ENCODE measurements at places on chromosomes 5 and 9. TPM values are rescaled to one million over a fixed set of nuclear protein-coding genes. Genes with fewer than 3 reads are reported as not detected.

Gene FLT4
- total RNA-seq: 6.6 TPM

Gene BARHL1
- total RNA-seq: not detected

Gene PIP5K1B
- total RNA-seq: 1.2 TPM

Gene SLCO6A1
- total RNA-seq: 0.31 TPM

Gene TAF11L11
- not detected for total RNA-seq

Gene OR1J2
- total RNA-seq: not detected

Gene GPR150
- 0.09 TPM for total RNA-seq

Gene LRRC19
- not detected for total RNA-seq

Gene DDX4
- total RNA-seq: 0.04 TPM

Gene WDR31
- 1.2 TPM for total RNA-seq

Gene MSX2
- total RNA-seq: 0.35 TPM

Gene ELOVL7
- total RNA-seq: 0.13 TPM

Gene FAXDC2
- total RNA-seq: 13.0 TPM

Gene CCL27
- total RNA-seq: 0.31 TPM

Gene ENTPD2
- 3.7 TPM for total RNA-seq

Gene JMY
- total RNA-seq: 9.1 TPM

Gene UTP15
- 13.3 TPM for total RNA-seq

Gene JADE2
- total RNA-seq: 1.3 TPM

Gene EPB41L4B
- total RNA-seq: 6.2 TPM

Gene PCDHA11
- total RNA-seq: 0.09 TPM

Gene NR5A1
- total RNA-seq: not detected

Gene C9orf78
- 36.2 TPM for total RNA-seq

Gene SLC4A9
- total RNA-seq: 0.04 TPM

Gene FBP2
- total RNA-seq: 105 TPM

Gene TXNDC8
- total RNA-seq: not detected

Gene ACOT12
- 0.18 TPM for total RNA-seq

Gene CDHR2
- 0.04 TPM for total RNA-seq

Gene FOXD4
- 0.58 TPM for total RNA-seq

Gene PCDHB6
- total RNA-seq: 0.80 TPM

Gene CXCL14
- total RNA-seq: 21.3 TPM

Gene SPINK13
- total RNA-seq: not detected

Gene SLC1A1
- 0.66 TPM for total RNA-seq

Gene RAB3C
- 0.13 TPM for total RNA-seq

Gene ANKRD20A1
- 0.44 TPM for total RNA-seq

Gene MEIKIN
- total RNA-seq: not detected

Gene SMC2
- total RNA-seq: 21.3 TPM

Gene FOXD4L4
- 0.04 TPM for total RNA-seq

Gene NIPAL4
- 0.13 TPM for total RNA-seq

Gene GRIA1
- 0.98 TPM for total RNA-seq

Gene POLK
- total RNA-seq: 35.0 TPM

Gene RBM27
- 14.3 TPM for total RNA-seq

Gene PKD2L2
- total RNA-seq: 1.2 TPM

Gene ORM2
- total RNA-seq: not detected

Gene FRMD3
- 34.1 TPM for total RNA-seq

Gene S1PR3
- total RNA-seq: 14.7 TPM

Gene SPINK4
- total RNA-seq: 0.31 TPM

Gene SOX30
- 0.09 TPM for total RNA-seq

Gene CKMT2
- total RNA-seq: 91.3 TPM

Data from muscle of leg (tissue), 16 donors.